ENCODE measurements at places on chromosomes 7 and 10.
A peak's percentile ranks its signal among the peaks of the same experiment; 100 is the strongest.

- no peak for DNase-seq
Observed at GRCh38 chr7:18390535-18390907, 105.0 kb upstream of the HDAC9 start.

GRCh38 chr7:101164071-101164840, 1.1 kb downstream of the VGF start:
- no peak for DNase-seq

DNA sequence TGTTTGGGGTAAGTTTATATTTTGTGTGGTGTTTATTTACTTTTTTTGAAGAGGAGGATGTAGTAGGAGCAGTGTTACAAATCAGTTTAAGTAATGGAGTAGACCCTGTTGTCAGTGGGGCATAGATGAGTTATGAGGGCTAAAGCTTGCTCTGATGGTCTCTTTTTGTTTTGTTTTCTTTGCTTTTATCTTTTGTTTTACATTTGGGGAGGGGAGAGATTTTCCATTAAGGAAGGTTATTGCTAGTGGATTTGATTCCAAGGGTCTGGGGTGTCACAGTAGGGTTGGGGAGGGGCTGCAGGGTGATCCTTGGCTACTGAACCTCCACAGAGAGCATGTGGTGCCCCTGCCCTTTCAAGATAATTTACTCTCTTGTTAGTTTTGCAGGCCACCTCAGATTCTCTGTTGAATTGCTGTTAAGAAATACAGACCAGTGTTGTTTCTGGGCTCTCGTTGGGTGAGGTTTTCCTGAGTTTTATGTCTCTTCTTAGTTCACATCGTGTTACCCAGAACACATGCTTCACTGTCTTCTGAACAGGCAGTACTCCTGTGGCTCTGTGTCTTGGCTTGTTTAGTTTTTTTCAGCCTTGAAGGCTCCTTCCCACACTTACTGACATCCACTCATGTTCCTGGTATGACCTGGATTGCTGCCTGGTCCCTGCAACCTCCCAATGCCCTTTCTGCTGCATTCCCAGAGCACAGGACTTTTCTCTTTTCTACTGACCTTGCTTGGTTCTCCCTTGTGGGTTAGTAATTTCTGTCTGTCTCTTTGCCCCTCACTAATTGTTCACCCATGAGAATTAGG, 4.2 kb downstream of the KIFBP start:
- DNase-seq, result no peak

DNA sequence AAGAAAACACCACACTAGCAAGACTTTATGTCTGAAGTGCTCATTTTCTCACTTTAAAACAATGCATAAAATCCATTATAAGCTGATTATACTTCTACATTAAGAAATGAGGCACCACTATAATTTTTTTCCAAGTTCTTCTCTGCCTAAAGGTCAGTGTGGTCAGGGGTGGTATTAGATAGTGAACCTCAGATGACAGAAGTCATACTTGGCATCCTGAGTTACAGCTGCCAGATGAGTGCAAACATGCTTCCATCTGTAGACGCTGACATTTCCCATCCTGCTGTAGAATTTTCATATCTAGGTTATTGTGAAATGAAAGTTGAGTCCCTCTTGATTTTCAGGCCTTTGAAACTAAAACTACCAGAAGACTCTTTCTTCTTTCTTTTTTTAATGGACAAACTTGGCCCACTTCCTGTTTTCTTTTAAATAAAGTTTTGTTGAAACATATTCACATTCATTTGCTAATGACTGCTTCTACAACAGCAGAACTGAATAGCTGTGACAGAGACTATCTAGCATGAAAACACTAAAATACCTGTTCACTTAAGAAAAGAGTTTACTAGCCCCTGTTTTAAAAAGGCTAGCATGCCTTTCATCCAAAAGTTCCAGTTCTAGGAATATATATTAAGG, 900.8 kb downstream of the XPNPEP1 start:
- no peak for DNase-seq

GRCh38 chr10:74328388-74328787, 177.4 kb downstream of the ADK start:
- DNase-seq, result no peak

DNA sequence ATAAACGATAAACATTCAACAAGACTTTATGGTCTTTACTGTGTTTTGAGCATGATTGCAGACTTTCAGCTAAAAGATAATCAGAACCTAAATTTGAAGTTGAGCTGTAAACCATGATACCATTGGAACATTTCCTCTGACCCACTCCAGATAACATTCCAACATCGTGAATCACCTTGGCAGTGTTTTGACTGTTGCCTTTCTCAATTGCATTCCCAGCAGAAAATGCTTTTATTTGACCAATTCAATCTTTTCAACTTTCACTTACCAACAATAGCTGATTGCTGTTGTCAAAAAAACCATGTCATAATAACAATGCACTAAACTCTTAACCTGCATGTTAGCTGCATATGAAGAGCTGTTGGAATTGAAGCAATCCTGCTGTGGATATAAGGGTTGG, 165.5 kb downstream of the MDFIC start:
- DNase-seq, result no peak

DNA sequence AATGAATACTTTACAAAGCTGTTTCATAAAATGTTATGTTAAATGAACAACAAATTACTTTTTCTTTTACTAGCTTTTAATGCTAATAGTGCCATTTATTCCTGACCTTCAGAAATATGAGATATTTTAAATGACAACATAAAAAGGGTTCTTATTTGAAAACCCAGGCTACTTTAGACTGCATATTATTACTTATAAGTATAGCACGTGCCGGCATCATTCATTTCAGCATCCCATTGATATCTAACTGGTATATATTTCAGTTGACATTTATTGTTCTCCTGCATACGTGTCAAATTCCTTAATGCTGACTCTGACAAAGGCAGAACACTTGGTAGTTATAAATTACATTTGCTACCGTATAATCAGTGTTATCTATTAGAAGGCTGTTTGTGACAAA, 35.3 kb downstream of the PNLIPRP2 start:
- no peak for DNase-seq

- DNase-seq, result no peak
Observed at GRCh38 chr10:9853405-9854355, 1164.0 kb upstream of the CELF2 start.

DNA sequence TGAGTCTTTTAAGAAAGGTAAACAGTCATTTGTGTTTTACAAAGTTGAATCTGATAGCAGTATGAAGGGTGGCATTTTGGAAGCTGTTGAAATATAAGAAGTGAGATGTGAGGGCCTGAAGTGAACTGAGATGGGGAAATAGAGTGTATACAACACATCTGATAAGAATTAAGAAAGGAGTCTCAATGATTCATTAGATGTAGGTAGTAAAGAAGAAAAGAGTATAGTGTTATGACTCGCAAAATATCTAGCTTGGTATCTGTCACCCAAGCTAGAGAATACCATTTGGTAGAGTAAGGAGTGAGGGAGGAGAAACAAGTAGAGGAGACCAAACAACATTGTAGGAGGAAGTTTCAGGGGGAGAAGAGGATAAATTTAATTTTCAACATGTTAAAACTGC, 5.3 kb downstream of the PTPN12 start:
- DNase-seq, result no peak

GRCh38 chr7:116273283-116273917, 63.1 kb downstream of the TES start:
- no peak for DNase-seq

GRCh38 chr10:74880041-74880440, 53.6 kb downstream of the KAT6B start:
- no peak for DNase-seq

DNA sequence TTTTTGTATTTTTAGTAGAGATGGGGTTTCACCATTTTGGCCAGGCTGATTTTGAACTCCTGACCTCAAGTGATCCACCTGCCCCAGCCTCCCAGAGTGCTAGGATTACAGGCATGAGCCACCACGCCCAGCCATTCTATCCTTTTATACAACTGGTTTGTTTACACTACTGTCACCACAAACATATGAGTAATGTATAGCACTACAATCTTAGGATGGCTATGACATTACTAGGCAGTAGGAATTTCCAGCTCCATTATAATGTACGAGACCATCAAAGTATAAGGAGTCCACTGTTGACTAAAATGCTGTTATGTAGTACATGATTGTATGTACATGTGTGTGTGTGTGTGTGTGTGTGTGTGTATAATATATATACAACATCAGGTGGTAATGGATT, 1126.1 kb upstream of the LRRN3 start:
- no peak for DNase-seq

DNA sequence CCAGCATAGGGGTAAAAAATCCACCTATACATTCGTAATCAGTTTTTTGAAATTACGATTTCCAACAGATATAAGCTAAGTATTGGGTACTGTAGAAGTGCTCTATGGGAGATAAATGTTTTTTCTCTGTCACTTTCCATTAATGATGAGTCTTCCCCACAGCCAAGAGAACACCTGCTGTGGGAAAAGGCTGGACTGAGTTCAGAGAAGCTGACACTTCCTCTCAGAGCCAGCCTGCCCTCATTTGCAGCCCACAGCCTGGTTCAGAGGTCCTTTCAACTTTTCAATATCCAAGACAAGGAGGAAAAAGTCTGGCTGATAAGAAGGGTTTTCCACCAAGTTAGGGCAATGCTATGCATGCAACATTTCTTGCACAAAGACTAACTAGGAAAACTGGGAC, 64.5 kb upstream of the DNAJB12 start:
- peak; percentile 1 for DNase-seq

GRCh38 chr10:121654021-121654545, 55.8 kb upstream of the FGFR2 start:
- no peak for DNase-seq

All from NCI-H2227 treated with DMSO at 0.1 percent for 48 hours (cell line).